ENCODE measurements at places on chromosomes 7 and 10.

- no peak overlapping the region for H3K27ac ChIP-seq
- H3K36me3 ChIP-seq = no peaks in the 10 kb centered on the region
- no peaks in the 10 kb centered on the region for H3K4me1 ChIP-seq
- no peak for DNase-seq
- H3K4me3 ChIP-seq = no peak overlapping the region
Measured at GRCh38 chr7:121803039-121803438, 69.9 kb upstream of the PTPRZ1 start.

DNA sequence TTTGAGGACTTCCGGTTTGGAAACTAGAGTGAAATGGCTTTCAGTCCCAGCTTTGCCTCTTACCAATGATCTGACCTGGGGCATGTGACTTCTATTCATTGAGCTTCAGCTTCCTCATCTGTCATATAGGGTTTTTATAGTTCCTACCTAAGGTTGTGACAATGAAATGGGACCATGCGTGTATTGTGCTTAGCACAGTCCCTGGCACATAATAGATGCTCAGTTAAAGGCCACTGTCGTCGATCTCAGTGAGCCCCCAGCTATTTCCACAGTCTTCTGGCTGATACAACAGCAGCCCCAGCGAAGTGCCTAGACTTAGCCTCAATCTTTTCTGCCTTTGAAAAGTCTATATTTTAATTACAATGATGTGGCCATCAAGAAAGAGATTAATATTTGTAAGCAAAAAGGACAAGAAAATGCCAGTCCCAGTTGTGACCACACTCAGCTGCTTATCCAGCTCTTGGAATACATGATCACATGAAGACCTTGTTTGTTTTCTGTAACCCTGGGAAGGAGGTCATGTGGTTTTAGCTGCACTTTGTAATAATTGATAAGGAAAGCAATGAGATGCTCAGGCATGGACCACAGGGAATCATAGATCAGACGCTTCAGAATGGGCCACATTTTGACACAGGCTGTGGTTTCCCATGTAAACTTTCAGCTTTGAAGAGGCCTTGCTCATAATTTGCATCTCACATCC lies 44.6 kb downstream of the VWA2 start:
- H3K4me1 ChIP-seq = no peaks in the 10 kb centered on the region
- DNase-seq = no peak

DNA sequence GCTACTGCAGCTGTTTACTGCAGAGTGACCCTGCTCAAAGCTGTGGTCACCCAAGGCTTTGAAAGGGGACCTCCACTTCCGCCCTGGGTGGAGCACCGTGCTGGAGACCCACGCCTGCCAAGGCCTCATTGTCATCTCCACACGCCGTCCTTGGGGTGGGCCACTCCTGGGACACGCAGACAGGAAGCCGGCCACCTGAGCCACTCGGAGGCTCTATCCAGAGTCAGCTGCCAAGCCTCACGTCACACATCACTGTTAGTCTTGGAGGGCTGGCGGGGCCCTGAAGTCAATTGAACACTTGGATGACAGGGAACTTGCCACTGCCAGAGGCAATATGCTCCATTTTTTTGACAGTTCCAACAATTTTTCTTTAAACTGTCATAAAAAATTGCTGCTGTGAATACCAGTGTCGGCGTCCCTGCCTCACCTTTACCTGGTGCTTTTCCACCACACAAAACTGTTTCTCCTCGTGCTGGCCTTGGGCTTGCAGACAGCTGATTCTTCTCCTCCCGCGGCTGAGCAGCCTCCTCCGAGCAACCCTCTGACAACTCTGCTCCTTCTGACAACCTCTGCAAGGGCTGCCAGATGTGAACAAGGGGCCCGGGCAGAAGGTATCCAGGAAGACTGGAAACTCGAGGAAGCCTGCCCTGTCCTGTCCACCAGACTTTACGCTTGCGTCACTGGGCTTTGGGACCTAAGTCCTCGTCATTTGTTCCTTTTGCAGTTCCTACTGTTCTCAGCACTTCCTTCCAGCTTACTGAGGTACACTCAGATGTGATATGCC lies 81.9 kb downstream of the EGFR start:
- H3K27me3 ChIP-seq = no peaks in the 10 kb centered on the region
- no peaks in the 10 kb centered on the region for H3K36me3 ChIP-seq
- peak overlapping the region; percentile 53 for H3K27ac ChIP-seq
- H3K4me1 ChIP-seq = no peaks in the 10 kb centered on the region
- no peak overlapping the region for H3K4me3 ChIP-seq

- DNase-seq = no peak
- peaks cover 15% of the 10 kb centered on the region for H3K4me1 ChIP-seq
- no peaks in the 10 kb centered on the region for H3K27me3 ChIP-seq
- H3K36me3 ChIP-seq = no peaks in the 10 kb centered on the region
- peak overlapping the region; percentile 91 for H3K4me3 ChIP-seq
Measured at GRCh38 chr10:97685395-97685958, 1.6 kb downstream of the AVPI1 start.

- H3K36me3 ChIP-seq = no peaks in the 10 kb centered on the region
- no peaks in the 10 kb centered on the region for H3K4me1 ChIP-seq
- no peak for DNase-seq
- H3K4me3 ChIP-seq = no peak overlapping the region
Measured at GRCh38 chr7:3928727-3929515, 627.9 kb downstream of the SDK1 start.

- H3K27me3 ChIP-seq = no peaks in the 10 kb centered on the region
- DNase-seq = peak; percentile 50
- peak overlapping the region; percentile 35 for H3K27ac ChIP-seq
- H3K4me3 ChIP-seq = no peak overlapping the region
Measured at GRCh38 chr10:94213001-94213530, 149.7 kb downstream of the NOC3L start.

DNA sequence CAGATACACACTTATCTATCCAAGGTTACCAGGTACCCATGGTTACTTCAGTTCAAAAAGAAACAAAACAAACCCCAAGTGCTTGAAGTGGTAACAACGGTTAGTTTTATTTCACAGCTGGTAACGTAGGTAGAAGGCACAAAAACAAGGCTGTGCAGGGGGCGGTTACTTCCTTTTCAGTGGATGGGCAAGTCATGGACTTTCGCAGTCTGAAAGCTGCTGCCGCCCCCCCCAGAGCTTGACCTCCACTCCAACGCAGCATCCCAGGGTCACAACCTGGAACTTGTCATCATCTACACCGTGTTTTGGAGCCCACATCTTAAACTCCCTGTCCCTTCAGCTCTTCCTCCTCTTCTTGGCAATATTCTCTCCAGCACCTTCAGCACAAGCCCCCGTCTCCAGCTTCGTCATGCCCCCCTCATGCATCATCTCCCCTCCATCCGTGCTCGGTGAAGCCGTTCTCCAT lies 181.2 kb upstream of the ITGB1 start:
- H3K4me1 ChIP-seq = no peaks in the 10 kb centered on the region
- H3K4me3 ChIP-seq = no peak overlapping the region
- no peaks in the 10 kb centered on the region for H3K36me3 ChIP-seq
- H3K27me3 ChIP-seq = no peaks in the 10 kb centered on the region
- no peak overlapping the region for H3K27ac ChIP-seq
- no peak for DNase-seq

- H3K27me3 ChIP-seq = no peaks in the 10 kb centered on the region
- H3K27ac ChIP-seq = no peak overlapping the region
- H3K36me3 ChIP-seq = no peaks in the 10 kb centered on the region
- no peak for DNase-seq
- H3K4me1 ChIP-seq = no peaks in the 10 kb centered on the region
Measured at GRCh38 chr10:106734220-106734619, 430.3 kb downstream of the SORCS1 start.

DNA sequence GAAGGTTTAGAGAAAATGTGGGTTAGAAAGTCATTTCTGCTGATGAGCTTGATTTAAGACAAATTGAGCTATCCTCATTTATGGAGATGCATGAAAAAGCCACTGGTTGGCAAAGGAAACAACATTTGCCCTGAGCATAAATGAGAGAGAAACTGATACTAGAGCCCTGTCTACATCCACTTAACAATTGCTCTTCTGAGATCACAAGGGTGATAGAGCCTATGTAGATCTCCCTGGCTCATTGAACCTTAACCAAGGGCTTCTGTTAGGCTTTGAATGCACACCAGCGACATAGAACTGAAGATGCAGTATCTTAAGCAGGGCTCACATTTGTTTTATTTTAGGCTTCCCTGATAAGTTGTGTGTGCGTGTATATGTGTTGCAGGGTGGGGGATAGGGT lies 35.0 kb downstream of the GPR141 start:
- no peak overlapping the region for H3K4me3 ChIP-seq

GRCh38 chr7:157279741-157280215 lies 57.0 kb upstream of the DNAJB6 start:
- peak overlapping the region; percentile 34 for H3K4me3 ChIP-seq
- H3K27me3 ChIP-seq = peaks cover 7% of the 10 kb centered on the region
- H3K4me1 ChIP-seq = no peaks in the 10 kb centered on the region
- DNase-seq = no peak
- H3K36me3 ChIP-seq = no peaks in the 10 kb centered on the region

GRCh38 chr10:11435581-11435981 lies 175.9 kb downstream of the USP6NL start:
- no peaks in the 10 kb centered on the region for H3K36me3 ChIP-seq
- no peaks in the 10 kb centered on the region for H3K27me3 ChIP-seq
- no peak for DNase-seq
- no peak overlapping the region for H3K27ac ChIP-seq
- no peaks in the 10 kb centered on the region for H3K4me1 ChIP-seq

DNA sequence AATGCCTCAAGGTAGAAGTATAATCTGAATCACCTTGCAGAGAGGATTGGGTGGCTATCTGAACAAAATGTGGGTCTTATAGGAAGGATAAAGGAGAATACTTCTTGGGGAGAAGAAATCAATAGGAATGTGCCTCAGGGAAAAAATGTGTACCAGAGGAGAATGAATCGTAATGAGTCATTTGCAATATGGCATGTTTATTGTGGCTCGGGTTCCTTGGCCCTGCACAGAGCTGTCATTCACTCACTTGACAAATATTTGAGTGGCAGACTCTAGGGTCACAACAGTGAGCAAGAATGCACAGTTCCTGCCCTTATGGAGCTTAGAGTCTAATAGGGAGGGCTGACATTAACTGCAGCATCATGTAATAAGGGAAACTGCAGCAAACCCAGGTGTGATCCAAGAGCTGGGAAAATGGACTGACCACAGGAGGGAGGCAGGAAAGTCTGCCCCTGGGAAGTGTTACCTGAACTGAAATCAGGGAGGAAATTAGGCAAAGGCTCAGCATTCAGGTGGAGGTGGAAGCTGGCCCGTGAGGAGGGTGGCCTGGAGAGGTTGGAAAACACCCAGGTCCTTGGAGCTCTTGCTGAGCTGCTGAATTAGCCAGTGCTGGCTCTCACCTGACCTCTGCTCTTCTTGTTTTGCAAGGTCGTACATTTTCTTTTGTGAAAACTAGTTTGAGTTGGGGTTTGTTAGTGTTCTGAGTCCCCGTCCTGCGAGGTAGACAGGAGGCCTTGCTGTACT lies 203.9 kb downstream of the FRMD4A start:
- no peaks in the 10 kb centered on the region for H3K4me1 ChIP-seq
- no peaks in the 10 kb centered on the region for H3K27me3 ChIP-seq
- no peak for DNase-seq
- no peak overlapping the region for H3K27ac ChIP-seq
- no peaks in the 10 kb centered on the region for H3K36me3 ChIP-seq

GRCh38 chr7:141754939-141755338 lies 9.0 kb upstream of the TAS2R3 start:
- no peaks in the 10 kb centered on the region for H3K4me1 ChIP-seq
- no peaks in the 10 kb centered on the region for H3K27me3 ChIP-seq
- no peak for DNase-seq
- H3K36me3 ChIP-seq = no peaks in the 10 kb centered on the region
- no peak overlapping the region for H3K4me3 ChIP-seq
- no peak overlapping the region for H3K27ac ChIP-seq

DNA sequence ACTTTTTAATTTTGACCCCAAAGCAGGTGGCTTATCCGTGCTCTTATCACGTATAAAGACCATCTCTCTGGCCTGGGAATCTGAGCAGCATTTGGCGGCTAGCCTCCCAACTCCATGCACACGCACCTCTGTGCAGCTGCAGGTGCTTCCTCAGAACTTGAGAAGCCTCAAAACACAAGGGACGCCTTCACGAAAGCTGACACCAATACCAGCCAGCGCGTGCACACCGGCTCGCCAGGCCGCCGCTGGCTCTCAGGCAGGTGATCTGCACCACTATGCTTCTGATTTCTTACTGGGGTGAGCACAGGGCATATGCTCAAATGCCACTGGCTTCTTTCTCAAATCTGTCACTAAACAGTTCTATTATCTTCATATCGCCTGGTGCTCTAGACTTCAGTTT lies 145.0 kb downstream of the PARD3 start:
- no peaks in the 10 kb centered on the region for H3K27me3 ChIP-seq
- no peaks in the 10 kb centered on the region for H3K4me1 ChIP-seq
- H3K4me3 ChIP-seq = no peak overlapping the region
- no peaks in the 10 kb centered on the region for H3K36me3 ChIP-seq
- no peak for DNase-seq

DNA sequence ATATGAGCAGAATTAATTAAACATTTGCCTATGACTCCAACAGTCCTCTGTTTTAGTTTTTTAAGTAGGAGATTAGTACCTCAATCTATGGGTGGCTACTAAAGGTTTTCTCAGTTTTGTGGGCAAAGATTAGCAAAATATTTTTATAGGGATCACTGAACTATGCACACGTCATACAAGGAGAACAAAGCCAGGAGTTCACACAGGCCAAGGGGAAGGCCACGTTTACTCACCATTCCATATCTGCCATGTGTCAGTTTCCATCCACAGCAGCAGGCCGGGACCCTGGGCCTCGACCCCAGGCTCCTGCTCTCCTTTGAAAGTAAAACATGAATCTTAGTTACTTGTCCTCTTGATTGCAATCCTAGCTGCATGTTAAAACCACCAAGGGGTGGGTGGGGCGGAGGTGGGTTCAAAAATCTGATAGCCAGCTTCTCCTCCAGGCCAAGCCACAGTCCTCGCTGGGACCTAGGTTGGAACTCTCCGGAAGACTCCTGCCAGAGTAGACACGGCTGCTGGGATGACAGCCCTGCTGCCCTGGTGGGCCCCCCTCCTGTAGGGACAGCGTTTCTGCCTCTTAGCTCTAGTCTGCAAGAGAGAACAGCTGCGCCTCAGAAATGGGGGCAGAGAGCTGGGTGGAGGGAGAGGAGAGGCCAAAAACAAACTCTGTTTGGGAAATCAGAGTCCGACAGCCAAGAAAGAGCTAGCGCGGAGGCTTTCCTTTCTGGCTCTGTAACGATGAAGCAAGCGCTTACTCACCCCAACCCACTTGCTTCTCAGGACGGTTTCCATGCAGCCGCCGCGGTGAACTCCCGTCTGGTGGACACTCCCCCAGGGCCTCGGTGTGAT lies 35.6 kb downstream of the PITRM1 start:
- no peaks in the 10 kb centered on the region for H3K4me1 ChIP-seq
- H3K36me3 ChIP-seq = no peaks in the 10 kb centered on the region
- no peak overlapping the region for H3K4me3 ChIP-seq
- DNase-seq = peak; percentile 72
